ENCODE measurements at places on chromosomes 3 and 15.

DNA sequence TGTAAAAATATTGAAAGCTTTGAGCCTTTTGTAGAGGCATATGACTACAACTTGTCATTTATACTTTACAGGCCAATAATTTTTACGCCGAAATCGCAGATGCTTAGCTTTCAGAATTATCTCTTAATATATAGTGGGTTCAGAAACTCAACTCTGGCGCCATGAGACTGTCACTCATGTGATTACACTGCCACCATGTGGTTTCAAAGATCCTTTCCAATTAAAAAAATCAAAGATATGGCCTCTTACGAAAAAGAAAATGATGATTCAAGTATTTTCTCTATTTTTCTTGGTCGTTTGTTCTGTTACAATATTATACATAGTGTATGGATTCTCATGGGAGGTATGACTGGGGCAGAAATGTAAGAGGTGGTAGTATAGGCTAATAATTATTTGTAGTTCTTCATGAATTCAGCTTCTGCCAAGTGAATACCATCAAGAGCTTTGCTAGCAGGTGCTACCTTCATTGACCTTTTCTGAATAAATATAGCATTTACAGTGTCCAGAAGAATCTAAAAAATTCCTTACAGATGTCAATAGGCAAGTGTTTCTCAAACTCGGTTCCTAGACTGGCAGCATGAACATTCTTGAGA lies 751.7 kb upstream of the GOLIM4 start:
- peak; percentile 43 for DNase-seq

GRCh38 chr3:169077394-169077906 lies 586.1 kb downstream of the MECOM start:
- DNase-seq: no peak

- DNase-seq: peak; percentile 21
Measured at GRCh38 chr3:130515755-130516154, 1.2 kb upstream of the COL6A6 start.

DNA sequence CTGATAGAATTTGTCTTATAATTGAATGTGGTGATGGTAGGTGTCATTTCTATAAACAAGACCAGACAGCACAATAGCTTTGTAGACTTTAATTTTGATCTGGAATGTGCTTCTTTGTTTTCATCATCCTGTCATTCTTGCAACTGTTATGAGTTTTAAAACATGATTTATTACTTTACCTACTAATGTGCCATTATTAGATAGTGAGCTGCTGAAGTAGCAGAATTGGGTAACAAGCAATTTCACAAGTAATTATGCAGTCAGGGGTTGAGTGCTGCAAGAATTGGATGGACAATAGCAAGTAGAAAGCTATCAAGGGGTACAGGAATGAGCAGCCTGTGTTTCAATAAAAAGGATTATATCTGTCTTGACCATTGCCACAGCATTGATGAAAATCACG lies 975.6 kb downstream of the ROBO1 start:
- no peak for DNase-seq

DNA sequence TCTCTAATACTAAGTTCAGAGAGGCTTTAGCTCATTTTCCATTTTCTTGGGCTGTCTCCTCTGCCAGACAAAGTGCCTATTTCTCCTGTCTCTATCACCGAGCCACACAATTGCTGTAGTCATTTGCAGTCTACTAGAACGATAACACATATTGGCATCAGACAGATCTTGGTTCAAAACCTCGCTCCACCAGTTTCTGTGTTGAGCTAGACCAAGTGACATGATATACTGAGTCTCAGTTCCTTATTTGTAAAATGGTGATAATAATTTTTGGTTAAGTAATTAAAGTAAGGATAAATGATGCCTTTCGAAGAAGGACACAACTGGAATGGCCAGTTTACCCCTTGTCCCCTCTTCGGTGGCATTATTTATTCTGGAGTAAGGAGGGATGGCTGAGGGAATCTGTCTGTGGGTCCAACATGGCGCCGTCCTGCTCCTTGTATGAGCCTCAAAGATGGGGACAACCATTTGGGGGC lies 398 bp upstream of the RAB7A start:
- DNase-seq: no peak

- DNase-seq: no peak
Measured at GRCh38 chr3:462851-463250, 266.3 kb downstream of the CHL1 start.

- no peak for DNase-seq
Measured at GRCh38 chr3:70387889-70388288, 75.5 kb upstream of the MDFIC2 start.

DNA sequence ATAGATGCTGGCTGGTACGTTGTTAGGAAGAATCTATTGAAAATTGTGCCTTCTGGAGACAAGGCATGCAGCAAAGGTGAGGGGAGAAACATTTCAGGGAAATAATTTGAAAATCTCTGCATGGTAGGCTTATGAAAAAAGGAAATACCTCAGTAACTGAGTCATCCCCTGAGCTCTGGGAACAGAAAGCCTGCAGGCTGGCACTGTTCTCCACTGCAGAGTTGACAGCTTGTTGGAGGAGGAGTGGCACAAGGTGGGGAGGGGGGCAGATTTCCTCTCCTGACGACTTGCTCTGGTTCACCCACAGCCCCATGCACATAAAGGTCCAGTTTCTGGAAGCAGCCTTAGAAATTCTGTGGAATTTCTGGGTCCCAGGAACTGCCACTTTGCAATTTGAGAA lies 179.4 kb downstream of the ABHD5 start:
- DNase-seq: peak; percentile 73

DNA sequence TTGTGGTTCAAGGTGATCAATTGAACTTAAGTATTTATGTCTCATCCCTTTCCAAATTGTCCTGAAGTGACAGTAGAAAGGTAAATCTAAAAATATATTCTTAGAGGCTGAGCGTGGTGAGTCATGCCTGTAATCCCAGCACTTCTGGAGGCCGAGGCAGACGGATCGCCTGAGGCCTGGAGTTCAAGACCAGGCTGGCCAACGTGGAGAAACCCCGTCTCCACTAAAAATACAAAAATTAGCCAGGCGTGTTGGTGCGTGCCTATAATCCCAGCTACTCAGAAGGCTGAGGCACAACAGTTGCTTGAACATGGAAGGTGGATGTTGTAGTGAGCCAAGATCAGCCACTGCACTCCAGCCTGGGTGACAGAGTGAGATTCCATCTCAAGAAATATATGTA lies 226.6 kb downstream of the DPH6 start:
- no peak for DNase-seq

DNA sequence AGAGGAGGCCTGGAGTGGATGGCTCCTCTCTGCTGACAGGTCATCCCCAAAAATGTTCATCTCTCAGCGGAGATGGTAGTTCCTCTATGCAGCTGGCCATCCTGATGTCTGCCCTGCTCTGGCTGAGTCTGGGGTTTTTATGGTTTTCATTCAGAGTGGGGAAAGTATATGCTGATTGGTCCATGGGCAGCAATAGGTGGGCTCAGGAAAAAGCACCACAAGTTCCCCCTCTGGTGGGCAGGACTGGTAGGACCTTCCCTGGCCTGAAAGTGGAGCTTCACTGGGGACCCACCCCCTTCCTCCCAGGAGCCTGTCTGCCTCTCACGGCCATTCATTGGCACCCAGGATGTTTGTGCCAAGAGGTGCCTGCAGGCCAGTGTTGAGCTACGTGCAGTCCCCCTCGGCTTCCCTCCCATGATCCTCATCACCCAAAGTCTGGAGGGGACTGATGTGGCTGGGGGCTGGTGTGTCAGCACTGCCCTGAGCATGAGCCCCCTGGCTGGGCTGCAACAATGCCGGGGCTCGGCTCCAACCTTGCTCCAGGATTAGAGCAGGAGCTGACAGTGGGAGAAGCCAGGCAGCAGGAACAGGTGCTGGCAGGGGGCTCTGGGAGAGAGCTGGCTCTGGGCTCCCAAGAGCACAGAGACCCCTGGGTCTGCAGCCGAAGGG lies 13.1 kb upstream of the BLOC1S6 start:
- peak; percentile 5 for DNase-seq

GRCh38 chr3:126019683-126020082 lies 50.7 kb downstream of the ROPN1B start:
- no peak for DNase-seq

GRCh38 chr3:104943974-104944373 lies 422.7 kb upstream of the ALCAM start:
- no peak for DNase-seq

- DNase-seq: no peak
Measured at GRCh38 chr3:122349171-122349570, 24.1 kb downstream of the CSTA start.

DNA sequence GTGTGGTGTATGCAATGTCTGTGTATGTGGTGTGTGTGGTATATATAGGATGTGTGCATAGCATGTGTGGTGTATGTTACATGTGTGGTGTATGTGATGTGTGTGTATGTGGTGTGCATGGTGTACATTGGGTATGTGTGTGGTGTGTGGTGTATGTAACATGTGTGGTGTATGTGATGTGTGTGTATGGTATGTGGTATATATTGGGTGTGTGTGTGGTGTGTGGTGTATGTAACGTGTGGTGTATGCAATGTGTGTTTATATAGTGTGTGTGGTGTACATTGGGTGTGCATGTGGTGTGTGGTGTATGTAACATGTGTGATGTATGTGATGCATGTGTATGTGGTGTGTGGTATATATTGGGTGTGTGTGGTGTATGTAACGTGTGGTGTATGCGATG lies 41.9 kb downstream of the ARRDC4 start:
- DNase-seq: no peak

- no peak for DNase-seq
Measured at GRCh38 chr15:63067306-63067705, 24.8 kb downstream of the TPM1 start.

GRCh38 chr15:31458596-31459399 lies 132.2 kb downstream of the KLF13 start:
- no peak for DNase-seq

- peak; percentile 65 for DNase-seq
Measured at GRCh38 chr15:77633134-77633912, 611 bp upstream of the LINGO1 start.

- DNase-seq: peak; percentile 13
Measured at GRCh38 chr15:25710184-25710583, 152.9 kb downstream of the ATP10A start.

- DNase-seq: no peak
Measured at GRCh38 chr3:27560484-27561056, 76.4 kb upstream of the SLC4A7 start.

DNA sequence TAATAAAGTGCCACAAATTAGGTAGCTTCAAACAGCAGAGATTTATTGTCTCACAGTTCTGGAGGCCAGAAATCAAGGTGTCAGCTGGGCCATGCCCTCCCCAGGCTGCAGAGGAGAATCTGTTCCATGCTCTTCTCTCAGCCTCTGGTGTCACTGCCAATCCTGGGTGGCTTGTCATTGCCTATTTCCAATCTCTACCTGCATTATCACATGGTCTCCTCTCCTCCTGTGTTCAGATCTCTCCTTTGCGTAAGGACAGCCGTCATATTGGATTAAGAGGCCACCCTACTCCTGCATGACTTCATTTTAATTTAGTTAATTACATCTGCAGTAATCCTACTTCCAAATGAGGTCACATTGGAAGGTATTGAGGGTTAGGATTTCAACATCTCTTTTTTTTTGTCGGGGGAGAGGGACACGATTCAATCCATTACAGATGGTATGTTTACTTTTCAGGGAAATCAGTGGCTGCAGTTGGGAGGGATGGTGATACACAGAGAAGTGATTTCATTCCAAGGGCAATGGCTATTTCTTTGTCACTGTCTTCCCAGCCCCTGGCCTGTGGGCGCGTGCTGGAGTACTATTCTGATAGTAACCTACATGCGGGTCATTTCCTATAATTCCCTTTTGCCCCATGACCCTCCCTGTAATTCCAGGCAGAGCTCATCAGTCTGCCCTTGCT lies 169.4 kb downstream of the MINAR1 start:
- DNase-seq: no peak

- DNase-seq: no peak
Measured at GRCh38 chr15:77856705-77857346, 220.7 kb downstream of the TBC1D2B start.

GRCh38 chr3:79052054-79052681 lies 715.6 kb downstream of the ROBO1 start:
- no peak for DNase-seq

DNA sequence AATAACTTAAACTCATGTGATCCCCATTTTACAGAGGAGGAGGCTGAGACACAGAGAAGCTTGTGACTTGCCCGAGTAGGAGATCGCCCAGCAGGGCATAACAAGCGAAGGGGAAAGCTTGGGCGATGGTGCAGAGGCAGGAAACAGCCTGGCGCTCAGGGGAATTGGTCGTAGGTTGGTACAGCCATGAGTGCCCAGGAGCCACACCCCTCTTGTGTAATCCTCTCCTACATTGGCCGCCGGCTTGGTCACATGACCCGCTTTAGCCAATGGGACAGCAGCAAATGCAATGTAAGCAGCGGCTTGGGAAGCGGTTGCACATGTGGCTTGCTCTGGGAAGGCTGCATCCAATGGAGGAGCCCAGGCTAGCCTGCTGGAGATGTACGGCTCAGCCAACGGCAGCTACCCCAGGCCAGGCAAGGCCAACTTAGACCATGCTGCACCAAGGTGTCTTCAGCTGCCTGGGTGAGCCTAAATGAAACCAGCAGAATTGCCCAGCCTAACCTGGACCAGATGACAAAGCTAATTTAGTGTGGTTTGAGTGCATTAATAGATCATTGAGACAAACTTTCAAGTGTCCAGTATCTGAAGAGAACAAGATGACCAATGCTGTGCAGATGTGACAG lies 50.3 kb upstream of the SLC6A6 start:
- DNase-seq: no peak

- no peak for DNase-seq
Measured at GRCh38 chr3:87987952-87988351, 70.9 kb downstream of the CGGBP1 start.

DNA sequence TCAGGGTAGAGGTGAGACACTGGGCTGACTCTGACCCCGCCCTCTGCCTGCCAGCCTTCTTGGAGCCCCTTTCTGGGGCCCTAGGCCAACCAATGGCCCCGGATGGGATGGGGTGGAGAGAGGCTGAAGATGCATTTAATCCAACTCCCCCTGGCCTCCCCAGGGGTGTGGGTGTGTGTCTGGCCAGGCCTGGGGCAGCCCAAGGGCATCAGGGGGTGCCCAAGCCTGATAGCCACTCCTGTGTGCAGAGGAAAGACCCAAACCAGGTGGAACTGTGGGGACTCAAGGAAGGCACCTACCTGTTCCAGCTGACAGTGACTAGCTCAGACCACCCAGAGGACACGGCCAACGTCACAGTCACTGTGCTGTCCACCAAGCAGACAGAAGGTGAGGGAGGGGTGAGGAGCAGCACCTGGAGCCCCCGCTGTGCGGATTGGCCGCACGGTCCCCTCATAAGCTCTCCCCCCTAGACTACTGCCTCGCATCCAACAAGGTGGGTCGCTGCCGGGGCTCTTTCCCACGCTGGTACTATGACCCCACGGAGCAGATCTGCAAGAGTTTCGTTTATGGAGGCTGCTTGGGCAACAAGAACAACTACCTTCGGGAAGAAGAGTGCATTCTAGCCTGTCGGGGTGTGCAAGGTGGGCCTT lies 9.5 kb downstream of the SPINT1 start:
- DNase-seq: no peak

- DNase-seq: no peak
Measured at GRCh38 chr3:53146319-53146891, 14.6 kb upstream of the PRKCD start.

- DNase-seq: peak; percentile 72
Measured at GRCh38 chr3:39911465-39912309, 102.3 kb downstream of the MYRIP start.

Data from AG10803 (cell line).